Glomerular endothelial cell (primary cell): ENCODE measurements at places on chromosomes 3 and 15. TPM values are rescaled to one million over a fixed set of nuclear protein-coding genes. Genes with fewer than 3 reads are reported as not detected.

DNA sequence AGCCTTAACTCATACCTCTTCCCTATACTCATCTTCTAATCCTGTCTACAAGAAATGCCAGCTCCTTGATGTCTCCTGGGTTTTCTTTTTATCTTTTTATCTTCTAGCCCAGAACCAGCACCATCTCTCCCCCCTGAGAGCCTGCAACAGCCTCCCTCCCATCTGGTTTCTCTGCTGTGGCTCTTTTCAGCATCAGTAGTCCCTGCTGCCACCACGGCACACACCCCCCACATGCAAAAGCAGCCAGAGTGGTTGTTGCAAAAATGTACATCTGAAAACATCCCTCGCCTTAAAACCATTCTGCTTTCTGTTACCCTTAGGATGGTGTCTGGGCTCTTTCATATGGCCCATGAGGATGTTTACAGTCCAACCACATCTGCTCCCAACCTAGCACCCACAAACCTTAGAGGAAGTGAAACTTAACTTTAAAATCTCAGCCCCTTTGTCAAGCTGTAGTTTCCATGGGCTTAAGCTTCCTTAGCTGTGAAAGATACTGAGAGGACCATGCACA lies 775 bp downstream of the TTC21A start:
- DNase-seq = no peak

DNA sequence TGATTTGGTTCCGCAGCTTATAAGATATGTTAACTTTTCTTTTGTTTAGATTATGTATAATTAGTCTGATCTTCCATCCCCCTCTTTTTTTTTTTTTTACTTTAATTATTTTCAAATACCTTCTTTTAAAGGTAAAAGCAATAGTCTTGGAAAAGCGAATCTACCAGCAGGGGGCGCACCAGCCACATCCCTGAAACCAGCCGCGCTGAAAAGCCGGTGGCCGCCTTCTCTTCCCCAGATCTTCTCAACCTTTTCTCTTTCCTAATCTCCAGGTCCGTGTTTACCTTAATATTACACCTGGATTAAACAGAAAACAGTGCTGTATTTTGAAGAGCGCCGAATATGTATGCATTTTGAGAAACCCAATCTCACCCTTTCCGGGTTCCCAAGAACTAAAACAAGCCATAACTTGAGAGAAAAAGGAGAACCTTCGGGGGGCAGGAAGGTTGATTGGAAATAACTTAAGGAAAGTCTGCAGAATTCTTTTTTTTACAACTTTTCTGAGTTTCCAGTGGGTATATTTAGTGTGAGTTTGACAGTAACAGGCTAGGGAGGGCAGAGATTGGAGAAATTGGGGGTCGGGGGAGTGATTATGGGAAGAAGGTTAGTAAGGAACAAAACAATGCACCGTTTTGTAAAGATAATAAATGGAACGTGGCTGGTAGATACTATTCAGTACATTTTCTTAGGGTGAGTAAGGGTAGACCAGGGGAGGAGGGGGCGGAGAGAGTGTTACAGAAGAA lies 2.0 kb upstream of the SOX2 start:
- peak; percentile 36 for DNase-seq

DNA sequence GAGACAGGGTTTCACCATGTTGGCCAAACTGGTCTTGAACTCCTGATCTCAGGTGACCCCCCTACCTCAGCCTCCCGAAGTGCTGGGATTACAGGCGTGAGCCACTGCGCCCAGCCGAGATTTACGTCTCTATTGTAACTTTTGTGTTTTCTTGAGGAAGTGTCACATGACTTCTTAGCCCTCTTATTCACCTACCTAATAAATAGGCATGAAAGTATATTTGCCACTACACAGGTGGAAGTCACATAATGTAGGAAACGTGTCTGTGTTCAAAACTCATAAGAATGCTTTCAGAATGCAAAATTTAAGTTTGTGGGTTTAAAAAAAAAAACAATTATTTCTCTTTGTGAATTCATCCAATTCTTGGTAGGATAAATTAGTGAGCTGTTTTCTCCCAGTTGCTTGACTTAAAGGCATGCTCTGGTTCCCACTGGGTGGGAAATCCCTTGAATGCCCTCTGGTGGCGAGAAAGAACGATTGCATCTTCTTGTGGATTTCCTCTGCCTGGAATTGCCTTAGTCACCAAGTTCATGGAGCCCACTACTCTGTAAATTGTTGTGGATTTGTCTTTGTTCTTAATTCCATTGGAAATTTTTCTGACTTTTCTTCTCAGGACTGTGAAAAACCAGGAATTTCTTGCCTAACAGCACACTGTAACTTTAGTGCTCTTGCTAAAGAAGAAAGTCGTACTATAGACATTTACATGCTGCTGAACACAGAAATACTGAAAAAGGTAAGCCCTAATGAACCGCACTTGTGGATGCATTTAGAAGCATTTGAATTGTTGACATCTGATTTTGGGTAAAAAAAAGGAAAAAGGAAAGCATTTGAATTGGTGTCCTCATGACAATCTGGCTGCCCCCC lies 82.2 kb upstream of the CTDSPL start:
- peak; percentile 48 for DNase-seq

- peak; percentile 61 for DNase-seq
These were observed 53.4 kb upstream of the XRN1 start for GRCh38 chr3:142501004-142501926.

DNA sequence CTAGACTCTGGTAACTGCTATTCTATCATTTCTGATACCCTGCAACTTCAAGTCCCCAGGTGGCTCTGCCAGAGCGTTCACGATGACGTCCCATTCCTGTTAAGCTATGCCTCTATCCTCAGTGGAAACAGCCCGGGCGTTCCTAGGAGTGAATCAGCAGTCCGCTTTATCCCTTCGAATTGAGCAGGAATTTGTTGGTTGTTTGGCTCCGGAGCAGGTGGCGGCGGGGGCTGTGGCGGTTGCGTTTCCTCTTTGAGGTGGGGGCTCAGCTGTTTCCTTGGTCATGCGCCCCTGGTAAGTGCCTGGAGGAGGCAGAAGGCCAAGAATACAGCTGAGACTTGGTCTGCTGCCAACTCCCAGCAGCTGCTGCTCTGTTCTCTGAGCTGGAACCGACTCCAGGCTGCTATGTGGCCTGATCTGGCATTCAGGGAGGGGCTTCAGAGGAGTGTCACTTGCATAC lies 25.2 kb downstream of the ARPP21 start:
- peak; percentile 60 for DNase-seq

DNA sequence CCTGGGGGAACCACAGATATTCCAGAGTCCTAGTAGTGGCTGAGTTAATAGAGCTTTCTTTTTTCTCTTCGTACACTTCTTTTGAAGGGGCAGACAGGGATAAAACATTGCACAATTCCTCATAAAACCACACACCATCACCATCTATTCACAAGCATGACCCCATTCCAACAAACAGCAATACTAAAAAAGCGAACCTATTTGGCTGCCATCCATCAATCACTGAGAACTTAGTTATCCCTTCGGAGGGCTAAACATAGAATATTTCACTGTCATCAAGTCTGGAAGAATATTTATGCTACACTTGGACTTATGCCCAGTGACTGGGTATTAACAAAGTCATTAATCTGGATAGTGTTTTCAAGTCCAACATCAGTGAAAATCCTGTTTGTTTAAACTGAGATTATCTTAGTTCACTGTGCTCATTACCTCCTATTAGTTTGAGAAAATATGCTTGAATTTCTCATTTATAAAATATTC lies 80.3 kb upstream of the PRTG start:
- no peak for DNase-seq

DNA sequence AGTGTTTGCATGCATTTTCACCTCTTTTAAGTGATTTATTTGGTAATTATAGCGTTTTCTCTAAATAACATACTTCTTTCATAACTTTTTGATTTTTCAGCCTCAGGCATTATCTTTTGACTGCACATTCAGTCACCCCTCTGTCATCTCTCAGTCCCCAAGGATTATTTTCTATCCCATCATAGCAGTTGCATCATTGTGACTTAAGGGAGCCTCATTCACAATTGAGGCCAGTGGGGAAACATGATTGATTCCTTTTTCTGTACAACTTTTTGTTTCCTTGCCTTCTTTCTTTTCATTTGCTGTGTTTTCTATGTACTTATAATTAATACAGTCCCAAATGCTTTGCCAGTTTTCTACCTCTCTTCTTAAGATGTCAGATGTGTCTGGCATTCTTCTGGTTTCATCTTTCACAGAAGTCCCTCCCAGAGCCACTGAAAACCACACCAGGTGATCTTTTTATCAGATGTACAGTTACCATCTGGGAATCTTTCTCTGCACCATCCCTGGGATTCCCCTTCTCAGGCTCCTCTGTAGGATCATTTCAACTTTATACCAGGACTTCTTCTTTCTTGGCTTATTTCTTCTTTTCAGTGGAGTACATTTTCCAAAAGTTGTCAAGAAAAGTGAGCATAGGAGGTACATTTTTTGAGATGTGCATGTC lies 151.4 kb downstream of the RAP2B start:
- no peak for DNase-seq

- DNase-seq = no peak
These were observed 62.2 kb upstream of the MRPS22 start for GRCh38 chr3:139281522-139282196.

- no peak for DNase-seq
These were observed 226.6 kb upstream of the LRRFIP2 start for GRCh38 chr3:37400945-37401344.

DNA sequence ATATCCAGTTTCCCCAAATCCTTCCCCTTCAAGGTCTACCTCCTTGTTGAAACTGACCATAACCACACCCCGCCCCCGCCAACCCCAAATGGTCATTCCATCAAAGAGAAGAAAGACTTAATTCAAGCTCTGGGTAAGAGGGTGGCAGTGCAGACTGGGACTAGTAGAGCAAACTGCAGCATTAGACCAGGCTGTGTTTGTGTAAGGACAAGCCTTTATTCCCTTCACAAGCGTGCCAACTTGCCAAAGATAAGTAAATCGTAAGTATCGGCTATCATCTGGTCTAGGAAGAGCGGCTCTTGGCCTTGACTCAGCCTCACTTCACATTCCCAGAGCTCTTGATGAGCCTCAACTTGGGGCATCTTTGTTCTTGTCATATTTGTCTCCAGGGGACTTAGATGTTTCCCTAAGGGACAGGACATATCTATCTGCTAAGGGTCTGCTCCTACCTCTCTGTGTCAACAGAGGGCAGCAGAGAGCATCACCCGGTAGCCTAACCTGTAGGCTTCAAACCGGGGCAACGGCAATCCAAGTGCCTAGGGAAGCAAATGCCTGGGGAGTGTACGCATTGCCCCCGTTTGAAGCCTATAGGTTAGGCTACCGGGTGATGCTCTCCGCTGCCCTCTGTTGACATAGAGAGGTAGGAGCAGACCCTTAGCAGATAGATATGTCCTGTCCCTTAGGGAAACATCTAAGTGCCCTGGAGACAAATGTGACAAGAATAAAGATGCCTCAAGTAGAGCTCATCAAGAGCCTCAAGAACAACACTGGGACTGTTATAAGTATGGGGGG lies 8.9 kb upstream of the MAP3K13 start:
- no peak for DNase-seq

- DNase-seq = no peak
These were observed 122.7 kb downstream of the PGPEP1L start for GRCh38 chr15:98884894-98885293.

DNA sequence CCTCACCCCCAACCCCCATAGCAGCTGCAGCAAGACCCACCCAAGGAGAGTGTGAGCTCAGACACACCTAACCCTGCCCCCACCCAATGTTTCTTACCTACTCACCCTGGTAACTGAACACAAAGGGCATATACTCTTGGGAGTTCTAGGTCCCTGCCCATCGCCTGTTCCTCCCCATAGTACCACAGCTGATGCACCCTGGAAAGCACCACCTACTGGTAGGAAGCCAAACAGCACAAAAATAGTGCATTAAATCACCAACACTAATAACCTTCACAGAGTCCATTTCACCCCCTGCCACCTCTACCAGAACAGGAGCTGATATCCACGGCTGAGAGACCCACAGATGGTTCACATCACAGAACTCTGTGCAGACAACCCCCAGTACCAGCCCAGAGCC lies 245.2 kb downstream of the EFHB start:
- no peak for DNase-seq

The CCR2 gene
- not detected in 2 replicates for total RNA-seq

The CD200R1 gene
- not detected in 2 replicates for total RNA-seq

The VPS33B gene
- 7.0 and 9.3 TPM in 2 replicates for total RNA-seq

The GNAT1 gene
- not detected in 2 replicates for total RNA-seq
